Activated CD8-positive, alpha-beta memory T cell treated with anti-CD3 and anti-CD28 coated beads for 4 hours (primary cell): ENCODE measurements at places on chromosomes 3 and 15.

GRCh38 chr3:15886521-15886920 lies 88.7 kb upstream of the ANKRD28 start:
- no peak for DNase-seq

GRCh38 chr3:112767177-112767576 lies 79.5 kb downstream of the CD200R1L start:
- no peak for DNase-seq

GRCh38 chr3:132038198-132038825 lies 3.5 kb upstream of the CPNE4 start:
- no peak for DNase-seq

DNA sequence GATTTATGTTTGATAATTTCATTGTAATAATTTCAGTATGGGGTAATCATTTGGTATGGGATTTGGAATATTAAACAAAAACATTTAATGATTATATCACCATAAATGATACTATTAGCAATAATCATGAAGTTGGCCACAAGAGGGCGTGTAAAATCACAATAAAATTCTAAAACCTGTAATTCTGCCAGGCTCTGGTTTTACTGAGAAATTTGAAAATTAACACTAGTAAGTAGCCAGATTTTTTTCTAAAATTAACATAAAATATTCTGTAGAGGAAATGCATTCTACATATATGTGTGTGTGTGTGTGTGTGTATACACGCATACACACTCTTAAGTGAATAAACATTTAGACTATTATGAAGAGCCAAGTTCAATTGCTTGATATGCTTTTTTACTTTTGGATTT lies 40.5 kb downstream of the FEZF2 start:
- no peak for DNase-seq

- no peak for DNase-seq
Observed at GRCh38 chr3:8647137-8647985, 2.8 kb upstream of the SSUH2 start.

DNA sequence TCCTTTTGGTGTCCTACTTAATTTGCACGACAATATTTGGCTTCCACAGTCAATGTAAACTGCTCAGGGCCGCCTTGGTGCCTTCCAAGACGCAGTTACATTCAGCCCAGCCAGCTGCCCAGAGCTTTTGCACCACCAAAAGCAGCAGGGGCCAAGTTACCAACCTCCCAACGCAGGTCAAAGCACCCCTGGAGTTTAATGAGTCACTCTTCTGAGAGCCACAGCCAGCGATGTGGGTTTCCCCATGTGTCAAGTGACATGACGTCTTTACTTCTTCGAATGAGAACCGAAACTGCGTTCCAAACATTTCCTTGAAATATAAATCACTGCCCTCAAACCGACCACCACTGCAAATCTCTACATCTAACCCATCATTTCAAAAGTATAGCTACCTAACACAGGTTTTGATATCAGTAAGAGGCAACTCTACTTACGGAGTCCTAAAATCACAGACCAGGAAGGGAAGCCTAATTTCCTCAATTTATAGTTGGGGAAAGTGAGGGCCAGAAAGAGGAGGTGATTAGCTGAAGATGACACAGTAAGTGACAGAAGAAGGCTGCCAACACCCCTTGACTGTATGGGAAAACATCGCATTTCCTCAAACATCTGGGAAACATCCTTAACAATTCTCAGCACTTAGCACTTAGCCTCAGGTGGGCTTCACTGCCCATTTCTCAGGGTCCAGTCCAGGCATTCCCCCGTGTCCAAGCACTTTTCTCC lies 24.5 kb downstream of the MB21D2 start:
- DNase-seq, result no peak

DNA sequence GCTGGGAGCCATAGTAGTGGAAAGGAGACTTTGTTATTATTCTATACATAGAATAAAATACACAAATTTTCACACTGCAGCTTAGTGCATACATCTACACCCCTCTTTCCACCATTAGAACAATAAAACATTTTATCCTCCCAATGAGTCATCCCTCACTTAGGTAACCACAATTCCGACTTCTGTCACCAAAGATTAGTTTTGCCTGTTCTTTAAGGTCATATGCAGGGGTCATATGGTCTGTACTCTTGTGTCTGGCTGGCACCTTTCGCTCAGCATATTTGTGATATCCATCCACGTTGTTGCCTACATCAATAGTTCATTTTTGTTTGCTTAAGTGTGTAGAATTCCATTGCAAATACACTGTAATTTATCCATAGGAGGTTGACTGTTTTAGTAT lies 399.4 kb downstream of the SHQ1 start:
- DNase-seq, result no peak

DNA sequence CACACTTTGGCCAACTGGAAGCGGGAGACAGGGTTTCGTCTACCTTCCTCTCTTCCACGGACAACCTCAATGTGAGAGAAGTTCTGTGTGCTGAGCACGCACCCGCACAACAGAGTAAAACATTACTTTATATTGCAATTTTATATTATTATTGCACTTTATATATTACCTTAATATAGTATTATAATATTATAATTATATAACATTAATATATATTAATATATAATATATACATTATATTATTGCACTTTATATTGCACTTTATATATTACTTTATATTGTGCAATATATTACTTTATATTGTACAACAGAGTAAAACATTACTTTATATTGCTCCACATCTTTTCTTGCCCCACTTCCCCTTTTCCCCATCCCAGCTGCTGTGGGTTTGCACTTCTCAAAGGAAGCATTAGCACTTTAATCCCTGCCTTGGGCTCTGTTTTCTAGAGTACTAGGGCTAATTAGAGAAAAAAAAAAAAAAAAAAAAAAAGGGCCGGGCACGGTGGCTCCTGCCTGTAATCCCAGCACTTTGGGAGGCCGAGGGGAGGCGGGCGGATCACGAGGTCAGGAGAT lies 76.4 kb upstream of the SLC4A7 start:
- no peak for DNase-seq

GRCh38 chr15:39657181-39657580 lies 76.3 kb downstream of the THBS1 start:
- DNase-seq, result no peak

- DNase-seq, result no peak
Observed at GRCh38 chr3:101253396-101253795, 67.0 kb downstream of the IMPG2 start.
